ENCODE measurements at places on chromosomes 5 and 9.

- peak; percentile 58 for DNase-seq
Measured at GRCh38 chr9:95313010-95313498, 4.5 kb downstream of the FANCC start.

DNA sequence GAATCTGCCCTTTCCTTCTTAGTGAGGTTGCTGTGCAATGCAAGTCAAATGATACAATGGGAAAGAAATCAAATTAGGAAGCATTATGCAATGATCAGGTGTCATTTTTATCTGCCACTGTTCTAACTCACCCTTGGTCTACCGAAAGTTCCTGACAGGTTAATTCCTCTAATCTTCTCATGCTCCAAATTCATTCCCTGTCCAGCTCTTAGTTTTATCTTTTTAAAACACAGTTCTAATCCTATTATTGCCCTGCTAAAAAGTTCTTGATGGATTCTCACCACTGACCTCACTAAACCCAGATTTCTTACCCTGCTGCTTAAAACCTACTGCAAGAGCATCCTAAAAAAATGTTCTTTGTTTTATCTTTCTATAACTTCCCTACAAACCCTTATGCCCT, 1000.9 kb downstream of the CDH18 start:
- no peak for DNase-seq

- no peak for DNase-seq
Measured at GRCh38 chr5:149500922-149501582, 50.2 kb downstream of the CSNK1A1 start.

- DNase-seq: no peak
Measured at GRCh38 chr5:1565737-1566734, 42.3 kb upstream of the LPCAT1 start.

- no peak for DNase-seq
Measured at GRCh38 chr5:4361753-4362152, 766.1 kb downstream of the IRX1 start.

Data from NCI-H2081 treated with DMSO at 0.1 percent for 48 hours (cell line).